ENCODE measurements at places on chromosomes 1 and 21.

DNA sequence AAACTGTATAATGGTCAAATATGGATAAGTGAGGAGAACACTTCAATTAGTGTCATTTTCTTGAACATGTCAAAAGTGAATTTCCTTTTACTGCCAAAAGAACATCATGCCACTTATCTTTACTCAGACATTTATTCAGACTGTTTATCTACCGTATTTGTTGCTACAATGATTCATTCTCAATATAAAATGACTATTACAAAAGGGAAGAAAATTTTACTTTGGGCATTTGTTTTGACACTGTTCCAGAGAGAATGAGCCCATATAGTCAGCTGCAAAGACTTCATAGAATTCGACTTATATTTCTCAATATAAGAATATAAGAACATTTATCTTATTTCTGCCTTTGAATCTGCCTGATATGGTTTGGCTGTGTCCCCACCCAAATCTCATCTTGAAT, 1699.1 kb downstream of the BRINP3 start:
- DNase-seq = no peak

GRCh38 chr1:15352128-15352957, 57.3 kb upstream of the EFHD2 start:
- DNase-seq = peak; percentile 60

- DNase-seq = no peak
Observed at GRCh38 chr21:30758306-30758705, 3.1 kb upstream of the KRTAP21-1 start.

- DNase-seq = no peak
Observed at GRCh38 chr1:181778640-181779260, 282.8 kb downstream of the ZNF648 start.

DNA sequence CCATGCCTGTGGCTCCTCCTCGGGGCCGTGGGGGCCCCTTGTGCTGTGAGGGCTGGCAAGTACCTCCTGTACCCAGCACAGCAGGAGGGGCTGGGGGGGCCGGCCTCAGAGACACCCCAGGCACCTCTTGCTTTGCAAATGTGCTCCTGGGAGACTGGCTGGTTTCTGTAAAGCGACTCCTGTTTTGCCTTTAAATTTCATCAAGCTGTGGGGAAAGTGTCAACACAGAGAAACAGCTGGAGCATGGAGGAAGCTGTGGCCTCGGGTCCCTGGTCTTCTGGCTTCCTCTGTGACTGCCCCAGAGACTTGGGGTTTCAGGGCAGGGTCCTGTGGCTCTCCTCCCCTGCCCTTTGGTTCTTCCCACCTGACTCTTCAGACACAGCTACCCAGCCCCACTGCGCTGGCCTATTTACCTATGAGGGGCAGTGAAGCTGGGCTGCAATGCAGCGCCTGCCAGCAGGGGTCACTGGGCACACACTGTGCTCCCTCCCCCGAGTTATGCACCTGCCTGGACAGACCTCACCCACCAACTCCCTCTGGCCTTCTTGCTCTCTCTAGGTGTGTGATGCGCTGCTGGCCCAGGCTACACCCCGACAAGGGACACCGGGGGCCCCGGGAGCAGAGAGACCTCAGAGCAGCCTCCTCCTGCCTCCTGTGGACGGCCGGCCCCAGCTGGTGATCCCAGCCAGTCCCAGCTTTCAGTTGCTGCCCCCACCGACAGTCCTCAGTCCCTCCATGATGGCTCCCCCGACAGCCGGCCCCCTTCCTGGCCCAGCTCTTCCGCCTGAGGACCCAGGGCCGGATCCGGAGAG, 17.6 kb upstream of the PEX10 start:
- peak; percentile 57 for DNase-seq

- DNase-seq = peak; percentile 69
Observed at GRCh38 chr1:87292684-87293493, 35.8 kb upstream of the LMO4 start.

DNA sequence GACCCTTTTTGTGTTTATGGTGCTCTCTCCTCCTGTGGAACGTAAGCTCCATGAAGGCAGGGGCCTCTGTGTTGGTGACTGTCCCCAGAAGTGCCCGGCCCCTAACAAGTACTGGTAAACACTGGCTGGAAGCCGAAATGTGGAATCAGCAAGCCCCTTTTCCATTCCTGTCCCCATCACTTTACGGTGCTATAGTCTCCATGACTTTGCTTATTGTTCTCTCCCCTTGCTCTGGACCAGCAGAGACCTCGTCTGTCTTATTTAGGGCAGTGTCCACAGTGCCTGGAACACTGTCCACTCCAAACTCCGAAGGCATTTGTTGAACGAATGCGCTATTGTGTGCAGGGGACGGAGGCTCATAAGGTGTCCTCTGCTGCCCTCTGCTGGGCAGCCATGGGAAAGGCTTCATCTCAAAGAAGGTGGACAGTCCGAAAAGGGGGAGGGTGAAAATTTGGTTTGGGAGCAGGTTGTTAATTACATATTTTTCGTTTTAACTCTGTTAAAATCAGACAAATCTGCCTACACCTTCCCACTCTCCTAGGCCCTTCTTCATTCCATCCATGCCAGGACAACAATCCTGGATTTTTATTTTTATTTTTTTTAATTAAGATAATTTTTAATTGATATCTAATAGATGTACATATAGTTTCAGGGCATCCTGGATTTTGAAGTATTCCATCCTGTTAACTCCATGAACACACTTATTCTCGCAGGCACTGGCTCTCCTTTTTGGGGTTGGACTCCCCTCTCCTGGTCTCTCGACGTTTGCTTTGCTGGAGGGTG, 115.6 kb downstream of the PGBD5 start:
- DNase-seq = peak; percentile 70

- DNase-seq = no peak
Observed at GRCh38 chr1:35559317-35559944, 1.8 kb downstream of the NCDN start.
